ENCODE measurements at places on chromosomes 6 and 20.
A peak's percentile ranks its signal among the peaks of the same experiment; 100 is the strongest.

DNA sequence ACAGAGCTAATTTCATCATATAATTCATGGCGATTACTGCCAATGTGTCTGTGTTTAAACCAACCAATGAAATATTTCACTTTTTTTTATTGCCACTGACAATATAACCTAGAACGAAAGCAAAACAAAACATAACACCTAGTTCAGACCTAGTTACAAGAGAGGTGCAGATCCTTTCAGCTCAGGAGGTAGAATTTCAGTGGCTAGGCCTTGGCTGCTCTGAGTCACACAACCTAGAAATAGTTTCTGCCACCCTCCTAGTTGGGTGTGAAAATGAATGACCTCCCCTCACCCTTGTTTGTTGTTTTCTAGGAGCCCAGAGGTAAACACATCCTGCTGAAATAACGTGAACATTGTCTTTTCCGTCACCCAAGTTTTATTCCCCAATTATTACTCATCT lies 356.3 kb downstream of the HTR1B start:
- peak; percentile 4 for DNase-seq

DNA sequence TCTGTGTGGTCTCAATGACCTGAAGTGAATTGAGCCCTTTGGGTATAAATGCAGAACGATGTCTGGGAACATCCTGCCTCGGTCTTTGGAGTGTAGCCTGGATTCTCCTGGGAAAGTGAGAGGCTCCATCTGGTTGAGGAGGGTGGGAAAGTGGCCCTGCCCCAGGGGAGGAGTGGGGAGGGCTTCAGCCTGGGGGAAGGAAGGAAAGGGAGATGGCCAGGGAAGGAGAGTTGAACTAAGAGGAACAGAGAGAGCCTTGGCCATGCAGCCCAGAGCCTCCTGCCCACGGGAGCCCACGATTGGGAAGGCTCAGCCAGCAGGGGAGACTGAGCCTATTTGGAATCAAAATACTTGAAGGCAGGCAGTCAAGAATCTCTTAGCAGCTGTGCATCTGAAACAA lies 2.3 kb upstream of the EPB41L1 start:
- DNase-seq: no peak

- DNase-seq: peak; percentile 93
Measured at GRCh38 chr20:41428285-41428684, 61.7 kb upstream of the EMILIN3 start.

DNA sequence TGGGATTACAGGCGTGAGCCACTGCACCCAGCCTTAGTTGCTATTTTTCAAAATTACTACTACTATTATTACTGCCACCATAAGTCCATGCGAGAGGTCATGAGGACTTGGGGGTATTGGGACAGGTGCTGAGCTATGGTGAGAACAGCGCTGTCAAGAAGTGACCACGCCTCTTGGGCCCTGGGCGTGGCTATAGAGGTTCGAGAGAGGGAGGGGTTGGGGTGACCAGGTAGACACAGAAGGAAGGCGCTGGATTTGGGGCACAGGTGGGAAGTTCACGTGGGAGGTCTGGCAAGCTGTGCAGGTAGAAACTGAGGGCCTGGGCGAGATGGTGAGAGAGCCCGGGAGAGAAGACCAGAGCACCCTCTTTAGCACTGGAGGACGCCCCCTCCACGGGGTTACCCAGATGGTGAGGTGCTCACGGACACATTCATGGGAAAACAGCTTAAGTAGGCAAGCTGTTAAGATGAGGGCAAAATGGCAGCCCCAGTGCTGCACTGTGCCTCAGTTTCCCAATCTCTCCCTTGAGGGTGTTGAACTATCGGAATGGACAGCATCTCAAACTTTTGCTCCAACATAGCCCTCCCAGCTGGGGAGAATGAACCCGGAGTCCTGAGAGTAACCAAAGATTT lies 61.0 kb downstream of the RAB44 start:
- DNase-seq: no peak

- peak; percentile 69 for DNase-seq
Measured at GRCh38 chr6:27296106-27296783, 15.8 kb downstream of the POM121L2 start.

DNA sequence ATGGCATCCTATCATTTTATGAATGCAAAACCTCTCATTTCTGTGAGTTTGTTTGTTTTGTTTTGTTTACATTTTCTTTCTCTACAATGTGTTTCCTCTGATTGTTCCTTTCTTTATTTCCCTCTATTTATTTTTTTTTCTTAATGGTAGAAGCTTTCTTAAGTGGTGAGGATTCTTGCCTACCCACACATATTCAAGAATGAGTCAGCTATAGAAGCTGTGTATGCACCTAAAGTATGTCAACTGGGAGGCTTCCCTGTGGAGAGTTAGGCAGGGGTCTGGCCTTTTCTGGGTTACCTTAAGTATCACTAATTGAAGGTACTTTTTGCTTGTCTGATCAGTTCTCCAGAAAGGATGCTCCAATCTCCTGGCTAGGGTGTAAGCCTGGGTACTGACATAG lies 354.0 kb downstream of the ESR1 start:
- no peak for DNase-seq

DNA sequence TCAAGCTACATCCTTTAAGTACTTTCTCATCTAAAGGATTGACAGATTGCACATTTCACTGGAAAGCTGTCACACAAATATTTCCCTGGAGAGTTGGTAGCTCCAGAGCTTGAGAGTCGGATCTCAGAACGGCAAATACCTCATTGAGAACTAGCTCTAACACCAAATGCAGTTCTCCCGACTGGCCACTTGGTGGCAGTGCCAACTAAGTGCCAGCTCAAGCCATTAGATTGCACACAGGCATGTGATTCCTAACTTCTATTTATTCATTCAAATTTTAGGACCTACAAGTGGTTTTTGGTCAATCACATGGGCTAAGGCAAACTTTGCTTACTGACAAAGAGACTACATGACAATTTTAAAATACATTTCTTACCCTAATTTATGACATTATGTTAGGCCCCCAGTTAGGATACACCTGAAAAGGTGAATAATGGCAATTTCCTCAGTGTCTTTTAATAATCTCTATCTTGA lies 7.9 kb upstream of the MCHR2 start:
- peak; percentile 43 for DNase-seq

DNA sequence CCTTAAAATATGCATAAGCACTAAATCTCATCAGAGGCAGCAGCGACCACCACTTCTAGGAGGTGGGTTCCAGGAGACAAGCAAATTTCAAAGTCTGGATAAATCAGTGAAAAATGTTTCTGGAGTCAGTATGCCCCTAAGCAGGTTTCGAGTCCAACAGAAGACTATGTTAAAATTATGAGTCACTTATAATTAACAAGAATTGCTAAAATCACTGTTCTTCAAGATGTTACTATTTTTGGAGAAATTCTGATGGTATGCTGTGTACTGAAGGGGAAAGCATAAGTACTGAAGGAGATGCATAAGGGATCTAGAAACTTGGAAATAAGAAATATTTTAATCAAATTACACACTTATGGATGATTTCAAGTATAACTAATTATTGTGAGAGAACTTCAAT lies 58.0 kb downstream of the DTNBP1 start:
- no peak for DNase-seq

DNA sequence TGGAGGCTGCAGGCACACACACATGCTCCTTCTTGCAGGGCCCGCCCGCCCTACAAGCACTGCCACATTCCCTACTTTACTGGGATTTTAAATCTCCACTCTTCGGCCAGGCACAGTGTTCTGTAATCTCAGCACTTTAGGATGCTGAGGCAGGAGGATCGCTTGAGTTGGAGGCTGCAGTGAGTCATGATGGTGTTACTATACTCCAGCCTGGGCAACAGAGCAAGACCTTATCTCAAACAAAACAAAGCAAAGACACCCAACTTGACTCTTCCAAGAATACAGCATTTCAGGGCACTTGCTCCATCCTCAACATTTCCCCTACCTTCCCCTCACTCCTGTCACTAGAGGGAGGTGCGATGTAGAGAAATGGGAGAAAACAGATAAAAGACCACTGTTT lies 194.0 kb downstream of the MYLK4 start:
- DNase-seq: no peak

GRCh38 chr6:43970068-43970912 lies 157.0 kb downstream of the MRPL14 start:
- no peak for DNase-seq

DNA sequence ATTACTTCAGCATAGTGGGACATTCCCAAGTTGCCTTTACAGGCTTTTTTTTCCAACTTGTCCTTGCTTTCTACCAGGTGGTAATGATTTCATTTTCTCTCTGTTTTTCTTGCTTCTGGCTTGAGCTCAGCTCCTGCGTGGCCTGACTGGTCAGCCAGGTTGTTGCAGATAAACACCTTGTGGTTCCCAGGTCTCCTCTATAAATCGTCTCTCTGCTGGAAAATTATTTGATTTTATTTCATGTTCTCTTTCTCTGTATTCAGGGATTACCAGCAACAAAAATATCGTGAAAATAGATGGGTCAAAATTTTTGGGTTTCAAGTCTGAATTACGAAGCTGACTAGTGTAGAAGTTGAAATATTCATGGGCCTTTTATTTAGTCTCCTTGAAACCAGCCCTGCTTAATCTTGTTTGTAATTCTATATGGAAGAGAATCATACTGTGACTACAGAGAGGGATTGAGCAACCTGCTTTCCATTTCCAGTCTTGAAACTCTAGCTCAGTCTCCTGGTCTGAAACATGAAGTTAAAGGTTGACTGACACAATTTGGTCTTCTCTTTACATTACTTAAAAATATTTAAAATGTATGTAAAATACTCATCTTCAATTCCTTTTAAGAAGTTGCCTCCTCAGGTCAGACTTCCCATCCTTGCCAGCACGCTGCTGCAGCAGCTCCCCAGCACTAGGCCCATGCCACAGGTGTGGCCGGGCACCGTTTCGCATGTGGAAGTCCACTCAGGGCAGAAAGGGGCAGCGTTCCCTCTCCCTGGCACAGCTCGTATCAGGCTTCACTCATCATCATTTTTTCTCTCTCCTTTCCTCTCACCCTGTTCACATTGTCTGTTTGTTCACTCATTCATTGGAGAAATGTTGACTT lies 7.1 kb downstream of the DUSP22 start:
- no peak for DNase-seq

GRCh38 chr6:139640921-139641320 lies 266.5 kb upstream of the CITED2 start:
- no peak for DNase-seq

DNA sequence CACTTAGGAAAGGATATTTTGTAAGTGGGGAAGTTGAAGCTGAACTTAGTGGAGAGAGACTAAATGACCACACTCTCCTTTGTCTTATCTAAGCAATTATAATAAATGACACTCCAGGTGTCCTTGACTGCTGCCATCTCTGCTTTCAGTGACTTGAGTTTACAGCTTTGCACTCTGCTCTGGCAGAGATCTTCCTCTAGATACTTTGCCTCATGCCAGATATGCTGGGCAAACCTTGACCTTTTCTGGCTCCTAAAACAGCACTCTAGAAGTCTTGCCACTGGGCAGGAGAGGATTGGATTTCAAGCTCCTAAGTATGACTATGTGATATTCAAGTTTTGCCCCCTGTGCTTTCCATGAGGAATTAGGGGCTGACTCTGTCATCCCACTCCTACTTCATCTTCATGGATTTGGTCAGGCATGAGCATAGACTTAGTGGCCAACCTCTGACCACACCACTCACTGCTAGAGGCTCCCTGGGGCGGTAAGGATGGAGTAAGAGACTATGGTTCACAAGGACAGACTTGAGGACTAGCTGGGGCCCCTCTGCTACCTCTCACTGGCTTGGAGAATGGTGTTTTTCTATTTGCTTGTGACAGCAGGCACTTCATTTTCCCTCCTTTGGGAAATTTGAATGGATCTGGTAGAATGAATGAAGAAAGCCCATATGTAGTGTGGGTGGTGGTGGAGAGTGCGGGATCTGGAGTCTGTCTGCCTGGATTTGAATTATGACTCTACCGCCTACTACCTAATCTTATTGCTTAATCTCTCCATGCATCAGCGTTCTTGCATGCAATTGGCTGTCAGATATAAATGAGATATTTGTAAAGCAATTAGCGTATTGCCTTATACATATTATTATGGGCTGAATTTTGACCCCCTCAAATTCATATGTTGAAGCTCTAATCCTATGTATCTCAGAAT lies 191.4 kb downstream of the REV3L start:
- DNase-seq: no peak

- DNase-seq: no peak
Measured at GRCh38 chr6:110173506-110174132, 5.9 kb downstream of the WASF1 start.

- no peak for DNase-seq
Measured at GRCh38 chr20:24842918-24843715, 106.0 kb upstream of the CST7 start.

GRCh38 chr20:38723017-38723847 lies 1.1 kb upstream of the SLC32A1 start:
- DNase-seq: peak; percentile 72

DNA sequence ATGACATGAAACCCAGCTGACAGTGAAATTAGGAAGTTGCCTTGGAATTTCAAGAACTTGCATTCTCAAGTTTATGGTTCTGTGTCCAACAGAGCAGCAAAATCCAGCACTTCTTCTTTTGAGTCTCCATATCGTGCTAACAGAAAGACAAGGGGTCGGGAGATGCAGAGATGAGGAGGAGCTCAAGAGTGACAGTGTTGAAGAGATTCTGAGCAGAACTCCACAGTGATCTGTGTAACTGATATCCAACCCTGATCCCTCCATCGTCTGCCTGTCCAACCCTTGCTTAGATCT lies 21.2 kb upstream of the BTN1A1 start:
- no peak for DNase-seq

DNA sequence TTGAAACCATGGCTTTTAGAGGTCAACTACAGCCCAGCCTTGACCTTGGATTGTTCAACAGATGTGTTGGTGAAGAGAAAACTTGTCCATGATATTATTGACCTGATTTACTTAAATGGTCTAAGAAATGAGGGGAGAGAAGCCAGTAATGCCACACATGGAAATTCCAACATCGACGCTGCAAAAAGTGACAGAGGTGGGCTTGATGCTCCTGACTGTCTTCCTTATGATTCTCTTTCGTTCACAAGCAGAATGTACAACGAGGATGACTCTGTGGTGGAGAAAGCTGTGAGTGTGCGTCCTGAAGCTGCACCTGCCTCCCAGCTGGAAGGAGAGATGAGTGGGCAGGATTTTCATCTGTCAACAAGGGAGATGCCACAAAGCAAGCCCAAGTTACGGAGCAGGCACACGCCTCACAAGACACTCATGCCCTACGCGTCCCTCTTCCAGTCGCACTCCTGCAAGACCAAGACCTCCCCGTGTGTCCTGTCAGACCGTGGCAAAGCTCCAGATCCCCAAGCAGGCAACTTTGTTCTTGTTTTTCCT lies 16.2 kb downstream of the TTLL2 start:
- DNase-seq: no peak
